ENCODE measurements at places on chromosomes 3 and 15. TPM values are rescaled to one million over a fixed set of nuclear protein-coding genes. Genes with fewer than 3 reads are reported as not detected.
A peak's percentile ranks its signal among the peaks of the same experiment; 100 is the strongest.

DNA sequence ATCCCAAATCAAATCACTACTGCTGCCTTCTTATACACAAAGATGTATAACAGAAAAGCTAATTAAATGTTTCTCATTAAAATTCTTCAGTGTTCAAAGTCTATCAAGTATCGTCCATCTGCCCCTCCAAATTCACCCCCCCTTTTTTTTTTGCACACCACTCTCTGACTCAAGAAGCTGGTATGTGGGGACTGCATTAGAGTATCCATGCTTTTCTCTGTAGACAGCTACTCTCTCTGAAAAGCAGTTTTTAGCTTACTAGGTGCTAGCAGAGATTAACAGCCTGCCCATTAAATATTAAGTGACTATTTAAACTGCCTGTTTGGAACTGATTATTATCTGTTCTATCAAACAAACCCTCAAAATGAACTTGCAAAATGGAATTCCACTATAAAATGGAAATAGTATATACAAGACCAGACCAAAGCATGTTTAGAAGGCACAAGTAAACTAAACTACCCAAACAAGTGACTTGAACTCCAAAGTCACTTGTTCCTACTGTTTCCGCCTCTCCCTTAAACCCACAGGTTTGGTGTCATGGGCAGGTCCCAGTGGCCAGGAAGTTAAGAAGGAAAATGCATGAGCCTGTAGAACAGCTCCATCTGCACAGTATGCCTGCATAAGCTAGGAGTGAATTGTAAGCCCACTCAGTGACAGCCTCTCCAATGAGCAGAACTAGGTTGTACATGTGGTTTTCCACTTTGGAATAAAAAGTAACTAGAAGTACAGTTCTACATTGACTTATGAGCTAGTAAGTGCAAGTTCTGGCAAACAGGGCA lies 32.5 kb downstream of the GBE1 start:
- H3K4me3 ChIP-seq = peak overlapping the region; percentile 74
- peaks cover 5% of the 10 kb centered on the region for H3K36me3 ChIP-seq
- peak overlapping the region; percentile 88 for H3K27ac ChIP-seq

- H3K4me1 ChIP-seq = peaks cover 32% of the 10 kb centered on the region
- 0 out of 2 replicates have a peak, but pooled peaks cover 2% of the 10 kb centered on the region for H3K27me3 ChIP-seq
- H3K4me3 ChIP-seq = peak within 1 kb of the TSS; percentile 99
- DNase-seq = peak; percentile 67
- H3K36me3 ChIP-seq = no peaks in the 10 kb centered on the region
- H3K27ac ChIP-seq = peak within 1 kb of the TSS; percentile 99
These were observed at the start of gene STT3B for GRCh38 chr3:31532587-31533168. TSS of gene STT3B (plus strand) at chr3:31532925. CDS start at chr3:31532999, 74 bp downstream.

DNA sequence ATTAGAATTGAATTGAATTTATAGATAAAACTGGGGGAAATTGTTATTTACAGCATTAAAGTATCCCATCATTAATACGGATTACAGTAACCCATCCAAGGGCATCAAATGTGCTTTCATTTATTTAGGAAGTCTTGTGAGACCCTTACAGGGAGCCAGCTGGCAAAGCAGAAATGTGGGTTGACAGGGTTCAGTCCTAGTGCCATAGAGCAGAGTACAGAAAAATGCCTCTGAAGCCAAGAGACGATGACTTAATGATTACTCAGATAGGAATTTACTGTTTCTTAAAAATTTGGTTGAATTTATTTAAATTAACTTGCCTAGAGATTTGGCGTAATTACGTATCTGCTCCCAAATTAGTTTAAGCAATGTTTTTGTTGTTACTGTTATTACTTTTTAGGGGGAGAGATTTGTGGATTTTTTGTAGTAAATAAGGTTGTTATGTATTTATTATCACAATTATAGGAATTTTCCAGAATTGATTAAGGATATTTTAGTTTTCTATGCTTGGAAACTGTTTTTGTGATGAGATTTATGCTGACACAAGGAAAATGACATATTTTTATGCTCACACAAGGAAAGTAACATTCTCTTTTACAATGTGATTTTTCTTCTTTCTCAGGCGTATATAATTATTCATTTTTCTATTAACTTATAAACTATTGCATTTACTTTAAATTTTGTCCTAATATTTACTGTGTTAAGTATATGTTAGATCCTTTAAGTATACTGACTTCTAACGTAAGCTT lies 152.0 kb downstream of the EPHA6 start:
- no peaks in the 10 kb centered on the region for H3K4me1 ChIP-seq
- DNase-seq = no peak
- no peak overlapping the region for H3K4me3 ChIP-seq
- H3K27me3 ChIP-seq = peaks cover 1% of the 10 kb centered on the region
- H3K36me3 ChIP-seq = 0 out of 2 replicates have a peak, but pooled peaks cover 4% of the 10 kb centered on the region
- no peak overlapping the region for H3K27ac ChIP-seq

UACA gene
- total RNA-seq = 230 TPM

DAZL gene
- not detected for total RNA-seq
